ENCODE measurements at places on chromosomes 12 and 14.

GRCh38 chr14:69137843-69138535, 14.9 kb downstream of the DCAF5 start:
- DNase-seq = no peak

DNA sequence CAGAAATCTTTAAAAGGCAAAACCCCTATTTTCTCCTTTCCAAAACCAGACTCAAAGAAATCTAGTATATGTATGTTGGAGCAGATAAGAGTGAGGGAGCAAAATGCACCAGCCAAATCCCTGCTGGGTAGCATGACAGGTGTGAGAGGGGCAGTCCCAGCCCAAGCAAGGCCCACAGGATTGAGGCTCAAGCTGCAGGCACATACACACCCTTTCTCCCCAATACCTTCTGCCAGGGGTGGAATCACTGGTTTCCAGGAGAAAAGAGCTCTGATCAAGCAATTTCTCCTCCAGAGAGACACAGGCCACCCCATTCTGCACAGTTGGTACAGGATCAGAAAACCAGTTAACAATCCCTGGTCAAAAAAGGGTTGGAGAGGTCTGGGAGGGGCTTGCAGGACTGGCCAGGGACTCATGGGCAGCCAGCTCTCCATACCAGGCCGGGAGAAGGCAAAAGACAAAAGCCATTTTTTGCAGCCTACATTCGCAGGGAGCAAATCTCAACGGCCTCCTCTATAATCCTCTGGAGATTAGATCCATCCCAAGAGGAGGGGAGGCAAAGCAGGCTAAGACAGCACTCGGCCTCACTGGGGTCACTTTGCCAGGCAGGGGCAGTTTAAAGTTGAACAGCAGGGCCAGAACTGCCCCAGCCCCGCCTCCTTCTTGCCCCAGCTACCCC, 2.1 kb downstream of the KMT2D start:
- DNase-seq = no peak

GRCh38 chr14:93930296-93930988, 3.3 kb downstream of the FAM181A start:
- no peak for DNase-seq

DNA sequence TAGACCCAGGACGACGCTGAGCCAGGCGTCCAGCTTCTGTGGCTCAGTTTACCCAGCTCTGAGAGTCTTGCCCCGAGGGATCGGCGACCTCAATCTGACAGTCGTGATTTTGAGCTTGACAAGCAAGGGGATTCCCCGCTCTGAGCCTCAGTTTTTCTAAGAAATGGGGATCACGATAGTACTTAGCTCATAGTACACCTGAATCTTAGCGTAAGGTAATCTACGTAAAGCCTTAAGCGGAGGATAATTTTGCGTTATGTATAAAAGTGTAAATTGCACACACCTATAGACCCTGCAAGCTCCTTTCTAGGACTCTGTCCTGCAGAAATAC, 285 bp downstream of the MVK start:
- no peak for DNase-seq

- no peak for DNase-seq
Measured at GRCh38 chr12:113285679-113286610, 49.0 kb downstream of the SLC8B1 start.

DNA sequence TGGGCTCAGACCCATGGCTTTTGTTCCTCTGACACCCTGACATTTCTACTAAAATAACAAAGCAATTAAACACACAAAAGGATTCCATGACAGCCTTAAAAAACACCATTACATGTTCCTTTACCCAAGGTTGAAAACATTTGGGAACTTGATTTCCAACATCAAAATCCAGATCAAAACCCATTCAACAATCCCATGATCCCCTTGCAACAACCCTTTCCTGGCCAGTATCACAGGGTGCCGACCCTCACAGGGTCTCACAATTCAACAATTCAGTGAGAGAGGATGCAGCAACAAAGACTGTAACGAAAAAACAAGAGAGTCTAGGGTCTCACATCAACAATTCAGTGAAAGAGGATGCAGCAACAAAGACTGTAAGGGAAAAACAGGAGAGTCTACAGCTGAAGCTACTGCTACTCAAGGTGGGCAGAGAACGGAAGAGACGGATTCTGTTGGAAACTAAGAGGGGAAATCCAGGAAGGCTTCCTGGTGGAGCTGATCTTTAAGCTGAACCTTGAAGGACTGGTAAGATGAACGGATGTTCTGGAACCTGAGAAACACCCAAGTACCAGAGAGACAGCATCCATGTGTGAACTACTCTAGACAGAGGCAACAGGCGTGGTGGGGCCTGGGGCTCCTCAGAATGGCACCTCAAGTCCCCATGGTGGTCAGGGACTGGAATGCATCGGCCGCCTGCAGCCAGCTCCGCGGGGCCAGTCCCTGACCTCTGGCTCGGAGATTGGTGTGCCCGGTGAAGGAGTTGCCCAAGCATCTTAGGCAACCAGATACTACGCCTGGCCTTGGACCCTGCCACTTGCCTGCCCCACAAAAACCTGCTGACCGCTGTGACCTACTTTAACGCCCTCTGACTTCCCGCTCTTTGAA, 22.7 kb upstream of the ZFP36L1 start:
- no peak for DNase-seq

All from KG1 (cell line).